Sigmoid colon (tissue), 7 donors: ENCODE measurements at places on chromosomes 5 and 9.

- DNase-seq: no peak
Observed at GRCh38 chr9:98399950-98400683, 144.7 kb upstream of the TBC1D2 start.

DNA sequence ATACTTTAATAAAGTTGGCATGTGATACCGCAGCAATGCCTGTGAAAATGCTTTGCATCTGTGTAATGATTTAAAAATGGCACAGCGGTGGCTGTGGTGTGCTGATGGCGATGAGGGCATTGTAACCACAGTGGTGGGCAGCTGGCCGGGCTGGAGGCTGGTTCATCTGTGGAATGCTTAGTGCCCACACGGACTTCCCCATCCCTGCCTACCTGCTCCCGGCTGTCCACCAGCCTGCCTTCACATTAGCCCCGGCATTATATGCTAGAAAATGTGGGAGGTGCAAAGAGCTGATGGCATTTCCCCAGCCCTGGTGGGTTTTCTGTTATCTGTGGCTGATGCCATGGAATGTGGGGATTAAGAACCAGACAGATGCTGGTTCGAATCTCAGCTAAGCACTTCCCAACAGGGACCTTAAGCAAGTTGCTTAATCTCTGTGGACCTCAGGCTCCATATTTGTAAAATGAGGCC lies 2.9 kb upstream of the NDST1 start:
- DNase-seq: no peak

DNA sequence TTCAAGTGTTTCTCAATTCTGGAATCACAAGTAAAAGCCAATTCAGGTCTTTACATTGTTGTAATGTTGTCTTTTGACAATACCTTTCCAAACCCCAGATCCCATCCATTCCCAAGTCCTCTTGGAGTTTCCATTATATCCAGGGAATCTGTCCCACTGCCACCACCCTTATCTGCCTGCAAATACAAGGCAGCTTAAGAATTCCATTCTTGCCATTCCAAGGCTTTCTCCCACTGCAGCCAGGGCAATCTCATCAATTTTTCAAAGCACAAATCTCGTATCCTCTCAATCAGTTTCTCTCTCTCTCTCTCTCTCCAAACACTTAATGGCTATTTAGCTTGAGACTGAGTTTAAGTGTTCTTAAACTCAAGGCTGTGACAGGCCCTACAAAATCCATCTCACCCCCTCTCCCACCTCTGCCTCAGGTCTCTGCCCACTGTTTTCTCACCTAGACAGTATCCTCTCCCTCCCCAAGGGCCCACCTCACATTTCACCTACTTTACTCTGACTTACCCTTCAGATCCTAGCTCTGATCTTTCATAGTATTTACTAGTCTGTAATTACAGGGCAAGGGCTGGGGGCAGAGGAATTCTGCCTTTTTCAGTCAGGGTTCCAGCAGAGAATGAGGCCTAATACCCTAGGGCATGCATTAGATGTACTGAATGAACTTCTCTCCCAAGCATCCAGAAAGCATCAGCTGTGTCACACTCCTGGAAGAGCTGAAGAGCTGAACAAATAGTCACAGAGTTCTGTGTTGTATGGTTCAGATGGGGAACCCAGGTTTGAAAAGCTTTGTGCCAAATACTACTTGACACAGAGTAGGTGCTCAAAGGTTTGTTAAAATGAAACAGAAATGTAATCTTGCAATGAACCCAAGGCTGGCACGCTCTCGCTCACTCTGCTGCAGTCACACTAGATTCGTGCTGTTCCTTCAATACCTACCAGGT lies 46.0 kb downstream of the RAPGEF1 start:
- DNase-seq: no peak

DNA sequence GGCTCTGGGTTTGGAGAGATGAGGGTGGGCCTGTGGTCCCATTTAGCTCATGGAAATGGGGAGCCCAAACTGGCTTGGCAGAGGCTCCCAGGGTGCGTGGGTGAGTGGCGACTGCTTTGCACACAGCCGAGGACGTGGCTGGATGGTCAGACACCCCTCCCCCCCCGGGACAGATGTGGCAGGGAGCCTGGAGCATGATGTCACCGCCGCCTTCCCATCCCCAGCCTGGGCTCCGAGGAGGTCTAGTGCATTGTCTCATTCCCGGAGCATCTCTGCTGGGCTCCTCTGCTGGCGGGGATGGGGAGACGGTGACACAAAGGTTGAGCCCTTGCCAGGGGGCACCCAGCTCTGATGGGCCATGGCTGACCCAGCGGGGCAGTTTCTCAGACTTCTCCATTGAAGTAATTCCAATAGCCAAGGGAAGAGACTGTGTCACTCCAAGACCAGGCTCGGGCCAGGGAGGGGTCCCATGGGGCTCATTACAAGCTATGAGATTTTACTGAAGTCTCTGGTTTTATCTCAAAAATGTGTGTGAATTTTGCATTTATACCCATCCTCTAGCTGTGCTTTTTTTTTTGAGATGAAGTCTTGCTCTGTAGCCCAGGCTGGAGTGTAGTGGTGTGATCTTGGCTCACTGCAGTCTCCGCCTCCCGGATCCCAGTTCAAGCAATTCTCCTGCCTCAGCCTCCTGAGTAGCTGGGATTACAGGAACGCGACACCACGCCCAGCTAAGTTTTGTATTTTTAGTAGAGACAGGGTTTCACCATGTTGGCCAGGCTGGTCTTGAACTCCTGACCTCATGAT lies 36.1 kb downstream of the HMCN2 start:
- peak; percentile 93 for DNase-seq

DNA sequence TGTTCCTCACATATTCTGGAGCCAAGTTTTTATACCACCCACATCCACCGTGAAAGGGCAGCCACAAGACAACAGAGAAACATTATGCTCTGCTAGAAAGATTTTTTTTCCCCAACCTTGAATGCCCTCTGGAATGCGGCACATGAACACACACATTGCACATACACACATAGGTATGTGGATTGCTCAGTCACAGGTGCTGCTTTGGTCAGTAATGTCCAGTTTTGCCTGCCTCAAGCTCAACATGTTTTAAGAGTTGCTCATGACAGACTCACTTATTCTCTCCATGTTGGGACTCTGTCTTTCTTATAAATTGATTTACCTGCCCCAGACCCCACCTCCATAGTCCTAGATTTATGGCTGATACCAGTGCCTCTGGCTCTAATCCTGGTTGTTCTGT lies 138.0 kb upstream of the ASTN2 start:
- no peak for DNase-seq

DNA sequence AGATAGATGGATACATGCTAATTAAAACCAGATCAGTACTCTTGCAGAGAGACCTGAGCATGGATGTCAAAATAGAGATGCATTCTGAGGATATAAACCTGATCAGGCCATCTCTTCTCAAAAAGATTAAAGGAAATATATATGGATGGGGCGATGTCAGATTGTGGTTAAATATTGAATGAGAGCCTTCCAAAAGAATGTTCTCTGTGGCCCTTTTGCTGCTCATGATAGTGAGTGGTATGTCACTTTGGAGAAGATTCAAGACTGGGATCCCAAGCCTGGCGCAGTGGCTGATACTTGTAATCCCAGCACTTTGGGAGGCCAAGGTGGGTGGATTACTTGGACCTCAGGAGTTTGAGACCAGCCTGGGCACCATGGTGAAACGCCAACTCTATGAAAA lies 20.5 kb downstream of the ZNF131 start:
- DNase-seq: no peak

GRCh38 chr5:109750463-109750862 lies 60.7 kb downstream of the MAN2A1 start:
- no peak for DNase-seq

- DNase-seq: no peak
Observed at GRCh38 chr5:80995908-80996307, 35.7 kb downstream of the RASGRF2 start.

DNA sequence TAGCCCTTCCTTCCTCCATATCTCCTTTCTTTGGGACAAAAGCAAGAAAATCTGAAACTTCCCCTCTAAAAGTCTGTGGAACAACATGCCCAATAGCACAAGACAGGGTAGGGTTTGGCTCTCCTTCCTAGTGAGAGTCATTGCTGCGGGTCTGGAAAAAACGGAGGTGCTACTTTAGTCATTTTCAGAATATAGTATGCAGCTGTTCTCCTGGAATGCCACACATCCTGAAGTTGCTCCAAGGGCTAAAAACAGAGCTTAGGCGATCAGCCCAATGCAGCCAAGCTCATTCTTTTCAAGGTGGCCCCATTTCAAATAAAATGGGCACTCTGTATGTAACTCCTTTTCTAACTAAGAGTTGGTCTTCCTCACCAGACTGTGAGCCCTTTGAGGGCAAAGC lies 39.5 kb upstream of the MYOT start:
- no peak for DNase-seq

- DNase-seq: peak; percentile 37
Observed at GRCh38 chr9:114308361-114308950, 14.4 kb upstream of the ORM1 start.

DNA sequence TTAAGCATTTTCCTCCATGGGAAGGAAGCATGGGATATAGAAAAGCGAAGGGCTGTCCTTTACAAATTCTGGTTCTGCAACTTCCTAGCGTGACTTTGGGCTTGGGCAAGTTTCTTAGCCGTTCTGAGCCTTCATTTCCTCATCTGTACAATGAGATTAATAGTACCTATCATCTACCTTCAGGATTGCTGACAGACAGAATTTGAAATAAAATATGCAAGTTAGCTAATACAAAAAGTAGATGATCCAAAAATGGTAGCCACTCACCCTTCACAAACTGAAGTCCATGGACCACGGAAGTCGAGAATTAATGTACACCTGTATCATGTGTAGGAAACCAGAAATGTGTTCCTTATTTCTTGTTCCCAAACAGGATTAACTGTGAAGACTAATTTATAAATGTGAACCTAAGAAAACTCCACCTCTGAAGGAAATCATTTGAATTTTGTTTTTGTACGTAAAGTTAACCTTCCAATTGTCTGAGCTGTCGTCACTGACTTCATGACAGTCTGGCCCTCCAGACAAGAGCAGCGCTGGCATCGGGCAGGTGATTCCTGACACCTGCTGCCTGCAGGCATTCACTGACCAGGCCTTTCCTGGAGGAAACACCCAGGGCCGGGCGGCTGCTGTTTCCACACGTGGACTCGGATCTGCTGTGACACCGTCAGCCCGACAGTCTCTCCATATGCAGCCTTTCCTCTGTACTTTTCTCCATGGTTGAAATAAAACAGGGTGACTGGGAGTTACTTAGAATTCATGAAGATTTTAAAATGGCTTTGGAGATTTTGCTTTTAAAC lies 63.4 kb downstream of the PSMB7 start:
- peak; percentile 61 for DNase-seq

DNA sequence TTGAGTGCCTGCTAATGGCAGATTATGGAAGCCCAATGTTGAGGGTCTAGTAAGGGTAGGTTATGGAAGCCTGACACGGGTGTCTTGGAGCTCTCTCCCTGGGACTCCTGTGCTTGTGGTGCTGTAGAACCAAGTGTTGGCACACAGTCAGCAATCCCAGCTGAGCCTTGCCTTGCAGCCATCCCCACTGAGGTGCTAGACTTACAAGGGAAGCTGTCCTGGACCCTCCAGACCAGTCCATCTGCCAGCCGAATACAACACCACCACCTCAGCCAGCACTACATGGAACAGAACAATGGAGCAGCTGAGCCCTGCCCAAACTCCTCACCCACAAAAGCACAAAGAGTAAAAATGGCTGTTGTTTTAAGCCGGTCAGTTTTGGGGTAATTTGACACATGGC lies 90.5 kb upstream of the DNAH5 start:
- no peak for DNase-seq

- DNase-seq: no peak
Observed at GRCh38 chr5:140992828-140993227, 26.6 kb downstream of the PCDHAC2 start.

GRCh38 chr9:76092572-76092971 lies 202.1 kb downstream of the PCSK5 start:
- no peak for DNase-seq

GRCh38 chr5:122517091-122517490 lies 205.1 kb downstream of the SNCAIP start:
- DNase-seq: no peak

- peak; percentile 66 for DNase-seq
Observed at GRCh38 chr9:2621722-2622460, at the start of gene VLDLR. TSS of gene VLDLR (plus strand) at chr9:2621787. CDS start at chr9:2622190, 403 bp downstream.
